ENCODE measurements at places on chromosomes 6 and 20.

GRCh38 chr6:155227046-155227445 is 36.8 kb upstream of the CLDN20 start:
- ATAC-seq, result no peak

DNA sequence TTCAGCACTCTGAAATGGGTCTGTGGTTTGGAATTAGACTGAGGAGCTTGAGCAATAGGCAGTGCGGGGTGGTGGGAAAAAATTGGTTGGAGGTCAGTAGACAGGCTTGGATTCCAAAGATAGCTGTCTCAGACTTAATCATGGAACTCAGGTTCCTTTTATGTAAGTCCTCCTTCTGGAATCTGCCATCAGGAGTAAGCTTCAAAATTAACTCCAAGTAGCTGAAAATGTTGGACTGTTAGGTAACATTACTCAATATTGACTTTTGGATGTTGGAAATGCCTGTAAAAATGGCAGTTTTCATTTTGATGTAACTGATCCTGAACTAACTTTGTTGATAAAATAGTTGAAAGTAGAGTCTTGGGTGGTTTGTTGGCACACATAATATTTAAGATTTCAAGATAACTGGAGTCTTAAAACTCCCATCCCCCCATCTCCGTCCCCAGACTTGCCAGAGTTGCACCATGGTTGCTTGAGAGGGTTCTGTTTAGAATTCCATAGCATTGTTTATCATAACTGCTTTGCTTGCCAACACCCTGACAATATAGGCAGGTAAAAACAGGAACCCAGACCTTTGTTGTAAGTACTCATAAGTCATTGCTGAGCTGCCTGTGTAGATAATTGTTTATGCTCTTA is 83.0 kb downstream of the PHF20 start:
- no peak for ATAC-seq

- ATAC-seq, result no peak
Observed at GRCh38 chr6:31686483-31686882, 5.6 kb upstream of the LY6G5C start.

DNA sequence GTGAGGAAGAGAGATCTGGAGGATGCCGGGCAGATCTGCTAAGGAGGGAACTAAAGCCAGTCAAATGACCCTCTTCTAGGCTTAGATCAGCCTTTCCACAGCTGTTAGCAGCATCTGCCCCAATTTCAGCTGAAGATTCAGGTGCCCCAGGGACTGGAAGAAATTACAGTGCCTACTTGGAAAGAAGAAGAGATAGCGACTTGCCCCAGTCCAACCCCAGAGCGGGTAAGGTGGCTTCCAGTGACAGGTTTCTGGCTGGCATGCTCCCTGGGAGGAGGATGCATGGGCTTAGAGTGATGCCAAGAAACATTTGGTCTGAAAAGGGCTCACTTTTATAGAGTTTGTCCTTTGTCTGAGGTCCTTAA is 620 bp downstream of the TJAP1 start:
- ATAC-seq, result no peak

GRCh38 chr6:43394982-43395381 is 25.5 kb upstream of the ZNF318 start:
- no peak for ATAC-seq

GRCh38 chr6:106199331-106199730 is 113.2 kb downstream of the PRDM1 start:
- no peak for ATAC-seq

DNA sequence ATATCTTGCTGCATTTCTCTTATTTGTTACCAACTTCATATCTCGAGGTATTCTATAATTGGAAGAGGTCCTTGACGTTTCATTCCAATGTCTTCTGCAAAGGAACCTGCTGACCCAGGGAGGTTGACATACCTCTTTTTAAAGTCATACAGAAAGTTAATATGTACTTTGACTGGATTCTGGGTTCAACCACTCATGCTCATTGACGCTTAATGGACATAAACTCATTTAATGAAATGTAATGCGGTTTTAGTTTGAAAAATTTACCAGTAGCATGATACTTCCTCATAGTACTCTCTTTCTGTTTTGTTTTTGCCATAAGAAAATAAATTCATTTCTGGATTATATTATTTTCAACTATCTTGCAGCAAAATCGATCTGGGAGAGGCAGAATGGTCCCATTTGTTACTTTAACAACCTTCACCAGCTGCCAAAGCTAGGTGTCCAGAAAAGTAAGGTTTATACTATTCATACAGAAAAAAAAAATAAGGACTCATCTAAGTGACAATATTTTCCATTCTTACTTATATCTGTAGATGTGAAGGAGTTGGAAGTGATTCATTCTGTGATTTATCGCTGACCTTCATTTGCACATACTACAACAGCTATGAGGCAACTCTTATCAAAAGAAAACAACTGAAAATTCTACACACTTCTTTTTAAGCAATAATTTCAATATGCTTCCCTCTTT is 101.6 kb downstream of the ATXN1 start:
- ATAC-seq, result peak; percentile 58

- no peak for ATAC-seq
Observed at GRCh38 chr6:14731611-14732010, 514.3 kb upstream of the JARID2 start.

- ATAC-seq, result no peak
Observed at GRCh38 chr6:4346659-4347333, 211.4 kb upstream of the ECI2 start.

DNA sequence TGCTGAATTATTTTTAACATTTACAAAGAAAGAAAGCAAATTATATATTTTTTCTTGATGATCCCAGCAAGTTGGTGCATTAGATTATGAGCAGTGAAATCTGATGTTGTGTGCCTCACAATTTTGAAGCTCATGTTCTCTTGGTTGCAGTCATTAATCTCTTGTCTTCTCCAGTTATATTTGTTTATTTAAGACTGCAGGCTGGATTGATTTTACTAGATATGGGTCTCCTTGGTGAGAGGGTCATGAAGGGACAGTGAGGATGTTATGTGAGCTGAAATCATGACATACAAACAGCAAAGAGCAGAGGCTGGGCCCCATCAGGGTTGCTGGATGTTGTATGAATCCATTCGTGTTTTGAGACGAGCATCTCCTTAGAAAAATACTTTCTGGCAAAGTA is 64.2 kb upstream of the AKIRIN2 start:
- ATAC-seq, result no peak

- no peak for ATAC-seq
Observed at GRCh38 chr20:23135449-23136420, 49.6 kb upstream of the CD93 start.

- ATAC-seq, result peak; percentile 78
Observed at GRCh38 chr6:14046476-14047068, 71.0 kb upstream of the CD83 start.

GRCh38 chr6:104955491-104955890 is 1.4 kb upstream of the LIN28B start:
- ATAC-seq, result no peak

GRCh38 chr20:61380545-61380915 is 128.5 kb downstream of the CDH4 start:
- no peak for ATAC-seq

- ATAC-seq, result no peak
Observed at GRCh38 chr6:74167511-74167910, 471.5 kb downstream of the CD109 start.

DNA sequence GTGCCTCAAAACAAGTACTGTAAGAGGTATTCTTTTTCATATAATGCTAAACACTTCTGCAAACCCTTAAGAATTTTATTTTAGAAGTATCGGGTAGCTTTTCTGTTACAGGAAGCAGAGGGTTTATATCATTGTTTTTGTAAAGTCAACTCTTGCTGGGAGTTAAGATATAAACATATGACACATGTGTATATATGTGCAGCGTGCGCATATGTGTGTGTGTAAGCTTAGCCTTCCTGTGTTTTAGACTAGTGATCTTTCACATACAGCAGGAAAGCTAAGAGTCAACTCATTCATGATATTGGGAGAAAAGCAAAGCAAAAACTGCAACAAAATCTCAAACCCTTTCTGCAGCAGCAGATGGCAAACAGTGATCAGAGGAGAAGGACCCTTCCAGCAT is 102.4 kb downstream of the ARID1B start:
- ATAC-seq, result no peak

GRCh38 chr20:32681175-32682084 is 7.7 kb upstream of the C20orf203 start:
- peak; percentile 18 for ATAC-seq

DNA sequence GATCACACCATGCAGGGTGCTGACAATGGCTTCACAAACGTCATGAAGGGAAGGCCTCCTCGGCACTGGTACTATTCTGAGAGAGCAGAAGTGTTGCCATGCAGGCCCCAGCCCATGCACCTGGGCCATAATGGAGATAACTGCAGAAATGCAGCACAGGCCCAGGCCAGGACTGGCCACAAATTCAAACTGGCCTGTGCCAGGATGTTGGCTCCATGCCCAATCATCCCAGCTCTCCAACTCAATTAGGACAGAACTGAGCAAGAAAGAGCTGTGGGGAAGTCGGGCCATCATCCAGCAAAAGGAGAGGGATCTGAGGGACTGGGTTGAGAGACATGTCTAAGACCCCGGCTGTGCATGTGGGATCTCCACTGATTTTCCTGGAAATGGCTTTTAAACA is 48.9 kb upstream of the SYNDIG1 start:
- no peak for ATAC-seq

GRCh38 chr20:32040142-32040953 is 11.7 kb upstream of the HCK start:
- no peak for ATAC-seq

DNA sequence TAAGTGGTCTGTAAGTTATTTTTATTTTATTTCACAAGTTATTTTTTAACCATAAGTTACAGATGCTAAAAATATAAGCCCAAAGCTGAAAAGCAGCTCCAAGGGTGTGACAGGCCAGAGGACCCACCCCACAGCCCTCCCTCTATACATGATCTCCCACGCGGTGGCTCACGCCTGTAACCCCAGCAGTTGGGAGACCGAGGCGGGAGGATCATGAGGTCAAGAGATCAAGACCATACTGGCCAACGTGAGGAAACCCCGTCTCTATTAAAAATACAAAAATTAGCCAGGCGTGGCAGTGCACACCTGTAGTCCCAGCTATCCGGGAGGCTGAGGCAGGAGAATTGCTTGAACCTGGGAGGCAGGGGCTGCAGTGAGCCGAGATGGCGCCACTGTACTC is 32.2 kb downstream of the COL11A2 start:
- no peak for ATAC-seq

DNA sequence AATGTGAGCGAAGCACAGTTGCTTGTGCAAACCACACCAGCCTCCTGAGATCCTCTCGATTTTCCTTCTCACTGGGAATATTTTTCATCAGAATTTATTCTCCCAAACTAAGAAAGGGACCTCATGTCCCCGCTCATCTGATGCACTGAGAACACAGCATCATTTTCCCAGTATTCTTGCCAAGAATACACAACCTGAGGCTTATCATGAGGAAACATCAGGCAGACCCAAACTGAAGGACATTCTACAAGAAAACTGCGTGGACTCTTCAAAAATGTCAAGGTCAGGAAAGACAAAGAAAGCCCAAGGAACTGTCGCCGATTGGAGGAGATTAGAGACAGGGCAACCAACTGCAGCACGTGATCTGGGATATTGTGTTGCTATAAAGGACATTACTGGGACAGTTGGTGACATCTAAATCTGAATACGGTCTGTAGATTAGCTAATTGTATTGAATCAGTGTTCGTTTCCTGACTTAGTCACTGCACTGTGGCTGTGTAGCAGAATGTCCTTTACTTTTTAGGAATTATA is 72.3 kb downstream of the SNX5 start:
- ATAC-seq, result no peak

DNA sequence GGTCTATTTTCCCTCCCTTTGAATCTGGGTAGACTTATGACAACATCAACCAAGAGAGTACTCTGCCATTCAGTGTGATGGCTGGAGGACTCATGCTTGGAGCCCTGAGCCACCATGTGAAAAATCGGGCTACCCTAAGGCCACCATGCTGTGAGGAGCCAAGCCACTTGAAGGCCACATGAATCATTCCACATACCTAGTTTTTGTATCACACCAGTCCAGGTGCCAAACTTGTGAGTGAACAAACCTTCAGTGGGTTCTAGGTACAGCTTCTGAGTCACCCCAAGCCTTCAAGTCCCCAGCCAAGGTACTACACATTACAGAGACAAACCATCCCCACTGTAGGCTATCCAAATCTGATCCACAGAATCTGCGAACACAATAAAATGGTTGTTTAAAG is 37.4 kb upstream of the E2F3 start:
- peak; percentile 32 for ATAC-seq

DNA sequence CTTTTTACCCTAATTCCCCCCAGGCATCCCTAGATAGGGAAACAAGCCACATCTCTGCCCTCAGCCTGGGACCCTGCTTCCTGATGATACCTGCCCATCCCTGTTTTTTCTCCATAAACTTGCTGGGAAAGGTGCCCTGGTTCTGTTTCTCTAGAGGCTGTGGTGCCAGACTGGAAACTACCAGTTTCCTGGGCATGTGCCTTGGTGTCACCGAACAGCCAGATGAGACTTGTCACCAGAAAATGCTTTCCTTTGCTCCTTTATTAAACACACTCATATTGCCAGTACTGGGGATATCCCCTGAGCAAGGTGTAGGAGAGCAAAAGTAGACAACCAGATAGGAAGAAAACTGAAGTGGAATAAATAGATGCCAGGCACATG is 16.8 kb downstream of the SRSF3 start:
- ATAC-seq, result peak; percentile 62

GRCh38 chr6:16759646-16760515 is 1.4 kb downstream of the ATXN1 start:
- peak; percentile 24 for ATAC-seq

DNA sequence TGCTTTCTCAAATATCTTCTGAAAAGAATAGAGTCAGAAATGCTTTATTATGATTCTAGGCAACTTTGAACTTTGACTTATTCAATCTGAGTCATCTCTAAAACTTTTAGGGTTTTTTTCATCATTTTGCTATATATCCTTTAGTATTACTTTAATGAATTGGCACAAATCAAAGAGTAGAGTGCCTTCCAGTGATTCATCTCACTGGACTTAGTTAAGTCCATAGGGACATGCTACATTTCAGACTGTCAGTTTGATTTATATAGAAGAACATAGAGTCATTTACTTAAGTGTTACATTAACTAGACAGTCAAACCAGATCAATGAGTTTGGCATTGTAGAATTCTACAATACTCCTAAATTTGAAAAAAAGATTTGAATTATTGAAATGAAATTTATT is 1235.7 kb upstream of the MAP3K7 start:
- ATAC-seq, result no peak

DNA sequence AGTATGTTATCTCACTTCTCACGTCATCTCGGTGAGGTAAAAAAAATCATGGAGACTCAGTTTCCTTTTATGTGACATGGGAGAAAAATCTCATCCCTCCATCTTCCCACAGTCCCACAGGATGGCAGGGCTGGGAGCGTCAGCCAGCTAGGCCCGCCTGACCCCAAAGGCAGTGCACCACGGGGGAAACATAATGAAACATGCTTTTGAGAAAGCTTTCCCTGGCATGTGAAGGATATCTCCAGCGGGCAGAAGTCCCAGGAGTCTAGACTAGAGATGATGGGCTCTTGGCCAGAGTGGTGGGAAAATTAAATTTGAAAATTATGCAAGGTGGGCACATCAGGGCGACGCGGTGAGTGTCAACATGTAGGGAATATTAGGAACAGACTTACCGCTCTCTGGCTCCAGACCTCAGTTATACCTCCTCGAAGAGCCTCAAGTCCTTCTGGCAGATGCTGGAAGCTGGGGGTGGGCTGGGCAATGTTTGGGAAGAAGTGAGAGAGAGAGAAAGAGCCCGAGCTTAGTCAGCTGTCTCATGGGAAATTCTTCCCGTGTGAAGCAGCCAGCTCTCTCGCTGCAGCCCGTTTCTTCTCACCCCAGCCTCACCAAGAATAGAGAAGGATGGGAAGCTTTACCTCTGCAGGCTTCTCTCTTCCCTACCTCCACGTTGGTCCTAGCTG is 52.3 kb downstream of the MOCS1 start:
- ATAC-seq, result no peak

GRCh38 chr6:146289816-146290588 is 253.6 kb upstream of the RAB32 start:
- no peak for ATAC-seq
